B cell (primary cell): ENCODE measurements at places on chromosomes 6 and 20. TPM values are rescaled to one million over a fixed set of nuclear protein-coding genes. Genes with fewer than 3 reads are reported as not detected.

- DNase-seq = no peak
Measured at GRCh38 chr20:47944682-47945081, 159.4 kb upstream of the SULF2 start.

DNA sequence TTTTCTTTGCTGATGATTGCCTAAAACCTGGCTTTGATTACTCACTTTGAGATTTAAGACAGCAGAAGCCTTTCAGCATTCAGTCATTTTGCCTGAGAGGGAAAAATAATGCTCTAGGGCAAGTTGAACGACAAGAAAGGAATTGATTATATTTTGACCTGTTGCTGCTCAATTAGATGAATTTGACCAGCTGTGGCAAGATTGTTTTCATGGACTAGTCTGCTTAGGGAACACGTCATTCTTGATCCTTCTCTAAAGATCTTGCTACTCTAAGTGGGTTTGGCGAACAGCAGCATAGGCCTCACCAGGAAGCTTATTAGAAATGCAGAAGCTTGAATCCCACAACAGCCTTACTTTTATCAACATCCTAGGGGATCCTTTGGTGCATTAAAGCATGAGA is 59.7 kb upstream of the PHACTR1 start:
- no peak for DNase-seq

The NDUFAF4 gene
- polyA plus RNA-seq = 19.4 and 22.3 TPM in 2 replicates

The FERMT1 gene
- not detected in 2 replicates for polyA plus RNA-seq

- no peak for DNase-seq
Measured at GRCh38 chr20:7231303-7231702, 463.8 kb downstream of the BMP2 start.

DNA sequence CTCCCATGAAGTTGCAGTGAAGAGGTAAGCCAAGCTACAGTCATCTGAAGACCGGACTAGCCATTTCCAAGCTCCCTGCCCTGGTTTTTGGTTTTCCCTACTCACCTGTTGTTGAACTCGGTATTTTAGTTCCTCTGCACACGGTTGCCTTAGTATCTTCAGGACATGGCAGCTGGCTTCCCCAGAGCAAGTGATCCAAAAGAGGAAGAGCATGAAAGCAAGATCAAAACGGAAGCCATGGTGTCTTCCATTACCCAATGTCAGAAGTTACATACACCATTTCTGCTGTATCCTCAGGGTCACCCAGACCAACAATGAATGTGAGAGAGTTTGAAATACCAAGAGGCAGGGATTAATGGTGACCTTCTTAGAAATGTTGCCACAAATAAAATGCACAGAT is 276.6 kb upstream of the CNR1 start:
- no peak for DNase-seq

The ZSCAN23 gene
- 0.09 TPM in 1 of 2 replicates, not detected in the other for polyA plus RNA-seq

The MAP7 gene
- polyA plus RNA-seq = 0.16 and 0.34 TPM in 2 replicates

The PGC gene
- polyA plus RNA-seq = not detected in 2 replicates

- DNase-seq = no peak
Measured at GRCh38 chr6:37473364-37474095, 26.2 kb downstream of the CCDC167 start.

The OR2H1 gene
- not detected in 2 replicates for polyA plus RNA-seq

- DNase-seq = no peak
Measured at GRCh38 chr20:48608756-48609155, 219.0 kb downstream of the PREX1 start.

DNA sequence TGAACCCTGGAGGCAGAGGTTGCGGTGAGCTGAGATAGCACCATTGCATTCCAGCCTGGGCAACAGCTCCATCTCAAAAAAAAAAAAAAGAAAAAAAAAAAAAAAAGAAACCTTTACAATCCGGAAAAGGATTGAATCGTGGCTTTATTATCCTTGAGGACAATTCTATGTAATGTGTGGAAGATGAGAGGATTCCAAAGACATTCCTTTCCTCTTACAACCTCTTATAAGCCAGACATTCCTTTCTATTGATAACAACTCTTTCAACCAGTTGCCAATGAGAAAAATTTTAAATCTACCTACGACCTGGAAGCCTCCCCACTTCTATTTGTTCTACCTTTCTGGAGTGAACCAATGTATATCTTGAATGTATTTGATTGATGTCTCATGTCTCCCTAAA is 91.2 kb upstream of the EEF1E1 start:
- no peak for DNase-seq

- DNase-seq = no peak
Measured at GRCh38 chr6:44942798-44943197, 385.3 kb upstream of the RUNX2 start.

GRCh38 chr6:108588586-108588985 is 27.9 kb downstream of the FOXO3 start:
- no peak for DNase-seq

DNA sequence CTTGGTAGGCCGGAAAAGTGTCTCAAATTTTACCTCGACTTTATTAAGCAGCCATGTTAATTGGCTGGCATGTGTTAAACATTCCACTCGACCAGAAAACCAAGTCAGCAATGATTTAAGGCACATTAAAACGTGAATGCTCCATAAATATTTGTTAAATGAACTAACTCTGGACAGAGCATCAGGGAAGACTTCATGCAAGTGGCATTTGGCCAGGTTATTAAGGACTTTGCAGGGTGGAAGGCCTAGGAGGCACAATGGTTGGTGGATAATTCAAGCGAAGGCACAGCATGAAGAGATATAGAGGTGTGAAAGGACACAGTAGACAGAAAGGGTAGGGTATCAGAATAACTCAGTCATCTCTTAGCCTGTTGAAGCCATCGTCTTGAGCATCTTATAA is 23.0 kb downstream of the ELOVL5 start:
- no peak for DNase-seq

GRCh38 chr6:35508027-35508426 is 4.7 kb downstream of the TULP1 start:
- DNase-seq = no peak

The CCN5 gene
- not detected in 2 replicates for polyA plus RNA-seq

- DNase-seq = no peak
Measured at GRCh38 chr20:62014488-62014775, 51.2 kb downstream of the TAF4 start.

The PTK6 gene
- polyA plus RNA-seq = 2.3 and 2.8 TPM in 2 replicates

- DNase-seq = no peak
Measured at GRCh38 chr6:81376745-81377144, 375.7 kb downstream of the TENT5A start.

The TRIM10 gene
- polyA plus RNA-seq = not detected in 2 replicates

The REPS1 gene
- 38.1 and 43.9 TPM in 2 replicates for polyA plus RNA-seq

The CRISP3 gene
- not detected in 2 replicates for polyA plus RNA-seq

GRCh38 chr6:34273242-34273805 is 24.5 kb upstream of the SMIM29 start:
- no peak for DNase-seq

- no peak for DNase-seq
Measured at GRCh38 chr6:38784506-38785235, 69.6 kb downstream of the DNAH8 start.

- no peak for DNase-seq
Measured at GRCh38 chr6:133317704-133318103, 76.5 kb downstream of the EYA4 start.

DNA sequence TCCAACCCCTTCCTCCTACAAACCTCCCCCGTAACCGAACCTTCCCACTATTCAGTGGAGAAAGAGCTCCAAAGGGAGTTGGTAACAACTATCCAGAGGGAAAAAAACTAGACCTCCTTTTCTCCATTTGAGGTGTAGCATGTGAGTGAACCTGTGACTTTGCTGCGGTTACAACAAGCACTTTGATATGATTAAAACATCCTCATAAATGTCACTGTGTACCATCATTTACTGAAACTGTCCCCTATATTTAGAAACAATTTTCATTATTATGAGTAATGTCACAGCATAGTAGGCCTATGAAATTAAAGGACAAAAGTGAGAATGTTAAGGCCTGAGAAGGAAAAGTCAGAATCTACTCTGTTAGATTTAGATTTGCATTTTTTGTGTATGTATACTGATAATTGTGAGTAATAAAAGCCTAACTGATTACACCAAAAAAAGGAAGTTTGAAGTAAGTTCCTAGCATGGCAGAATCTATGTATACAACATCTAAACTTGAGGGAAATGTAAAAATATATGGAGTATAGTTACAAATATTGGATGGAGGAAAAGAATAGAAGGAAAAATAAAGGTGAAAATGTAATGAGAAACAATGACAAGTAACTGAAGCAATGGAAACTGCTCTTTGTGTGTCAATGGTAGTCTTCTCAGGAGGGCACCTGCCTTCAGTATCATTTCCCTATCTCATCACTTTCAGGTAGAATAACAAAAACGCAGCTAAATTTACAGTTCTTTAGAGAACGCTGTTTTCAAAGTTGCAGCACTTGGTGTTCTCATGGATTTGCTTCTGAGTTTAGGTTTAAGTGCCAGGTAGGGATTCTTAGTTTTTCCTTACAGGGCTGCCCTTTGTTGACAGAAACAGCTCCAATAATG is 145.9 kb downstream of the IMPG1 start:
- no peak for DNase-seq

GRCh38 chr6:25007269-25007699 is 71.5 kb upstream of the RIPOR2 start:
- DNase-seq = peak; percentile 54

GRCh38 chr6:156699017-156699421 is 78.2 kb upstream of the ARID1B start:
- DNase-seq = no peak

DNA sequence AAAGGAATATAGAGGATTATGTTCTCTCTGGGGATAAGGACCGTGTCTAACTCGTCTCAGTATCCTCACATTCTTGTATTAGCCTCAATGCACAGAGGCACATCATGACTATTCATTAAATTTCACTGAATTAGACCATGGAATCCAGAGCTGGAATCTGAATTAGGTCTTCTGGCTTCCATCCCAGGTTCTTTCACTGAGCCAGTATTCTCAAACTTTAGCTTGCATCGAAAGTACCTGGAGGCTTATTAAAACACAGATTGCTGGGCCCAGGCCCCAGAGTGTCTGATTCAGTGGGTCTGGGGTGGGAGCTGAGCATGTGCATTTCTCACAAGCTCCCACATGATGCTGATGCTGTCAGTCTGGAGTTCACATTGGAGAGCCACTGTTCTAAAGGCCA is 142.0 kb downstream of the UST start:
- no peak for DNase-seq

The KCNK17 gene
- 0.07 TPM in 1 of 2 replicates, not detected in the other for polyA plus RNA-seq

DNA sequence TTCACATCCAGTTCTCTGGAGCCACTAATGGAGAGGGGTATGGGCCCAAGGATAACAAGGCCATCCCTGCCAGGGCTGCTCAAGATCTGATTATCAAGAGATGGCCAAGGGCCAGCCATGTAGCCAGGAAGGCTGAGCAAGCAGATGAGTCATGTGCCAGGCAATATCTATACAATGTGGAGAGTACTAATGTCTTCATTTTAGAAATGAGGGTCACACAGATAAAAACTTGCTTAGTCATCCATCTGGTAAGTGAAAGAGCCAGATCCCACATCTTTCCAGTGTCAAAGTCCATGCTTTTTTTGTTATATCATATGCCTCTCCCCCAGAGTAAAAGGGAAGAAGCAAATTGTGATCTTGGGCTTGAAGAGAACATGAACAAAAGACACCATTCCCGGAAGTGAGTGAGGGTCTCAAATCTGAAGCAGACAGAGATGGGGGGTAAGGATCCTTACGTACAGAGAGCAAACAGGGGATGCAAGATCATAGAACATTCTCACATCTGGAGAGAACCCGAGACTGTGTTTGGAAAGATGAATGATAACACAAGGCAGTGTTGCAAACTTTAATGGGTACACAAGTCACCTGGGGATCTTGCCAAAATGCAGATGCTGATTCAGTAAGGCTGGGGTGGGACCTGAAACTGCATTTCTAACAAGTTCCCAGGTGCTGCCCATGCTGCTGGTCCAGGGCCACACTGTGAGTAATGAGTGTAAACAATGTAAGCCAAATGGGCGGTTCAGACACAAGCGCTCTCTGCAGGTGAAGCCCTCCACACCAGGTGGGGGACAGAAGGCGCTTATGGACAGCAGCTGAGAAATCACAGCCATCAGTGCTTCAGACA is 20.0 kb upstream of the GSTA3 start:
- DNase-seq = no peak

The C6orf52 gene
- polyA plus RNA-seq = 0.51 and 0.87 TPM in 2 replicates

- no peak for DNase-seq
Measured at GRCh38 chr6:125273965-125274364, 27.8 kb downstream of the HDDC2 start.

The COX4I2 gene
- polyA plus RNA-seq = not detected in 2 replicates

- DNase-seq = no peak
Measured at GRCh38 chr6:165920896-165921671, 246.6 kb downstream of the TBXT start.

- peak; percentile 30 for DNase-seq
Measured at GRCh38 chr6:133964702-133965101, 11.7 kb downstream of the TBPL1 start.

DNA sequence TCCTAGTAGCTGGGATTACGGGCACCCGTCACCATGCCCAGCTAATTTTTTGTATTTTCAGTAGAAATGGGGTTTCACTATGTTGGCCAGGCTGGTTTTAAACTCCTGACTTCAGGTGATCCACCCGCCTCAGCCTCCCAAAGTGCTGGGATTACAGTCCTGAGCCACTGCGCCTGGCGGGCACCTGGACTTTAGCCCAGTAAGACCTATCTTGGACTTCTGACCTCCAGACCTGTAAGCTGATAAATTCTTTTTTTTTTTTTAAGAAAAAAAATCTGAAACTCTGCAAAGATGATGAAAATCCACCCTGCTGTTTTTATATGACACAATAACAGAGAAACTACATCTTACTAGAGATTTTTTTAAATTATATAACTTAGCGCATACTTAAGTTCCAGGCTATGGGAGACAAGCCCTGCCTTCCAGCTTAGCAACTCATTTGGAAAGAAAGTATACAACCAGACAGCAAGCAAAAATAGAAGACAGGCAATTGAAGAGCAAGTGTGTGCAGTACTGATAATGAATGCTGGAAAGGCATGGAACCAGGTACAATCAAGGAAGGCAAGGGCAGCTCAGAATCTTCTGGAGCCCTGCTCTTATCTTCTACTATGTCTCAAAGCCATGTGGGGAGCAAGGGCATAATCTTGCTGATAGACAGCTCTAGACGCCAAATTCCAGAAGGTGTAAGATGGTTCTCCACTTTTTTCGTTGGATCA is 104.2 kb downstream of the CD83 start:
- DNase-seq = no peak

GRCh38 chr6:126797981-126798380 is 320.5 kb upstream of the RSPO3 start:
- DNase-seq = no peak

The HLA-DRB5 gene
- polyA plus RNA-seq = 23.8 and 112 TPM in 2 replicates
